ENCODE measurements at places on chromosomes 6 and 20. TPM values are rescaled to one million over a fixed set of nuclear protein-coding genes. Genes with fewer than 3 reads are reported as not detected.

Gene RWDD2A
- 7.6 TPM for total RNA-seq

DNA sequence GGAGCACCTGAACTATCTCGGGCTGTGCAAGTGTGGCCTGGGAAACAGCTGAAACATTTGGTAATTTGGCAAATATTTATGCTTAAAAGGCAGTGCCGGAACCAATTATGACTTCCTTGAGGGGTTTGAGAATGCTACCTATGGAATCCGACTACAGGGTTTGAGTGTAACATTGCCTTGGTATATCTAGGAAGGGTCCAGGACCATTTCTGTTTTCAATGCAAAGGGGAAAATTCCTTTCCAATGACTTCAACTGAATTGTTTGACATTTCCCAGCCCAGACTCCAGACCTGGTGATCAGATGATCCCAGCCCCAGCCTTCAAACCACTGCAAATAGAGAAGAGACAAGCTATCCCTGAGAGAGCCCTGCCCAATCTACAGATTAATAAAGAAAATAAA, 4.6 kb upstream of the PPP1R3G start:
- H3K36me3 ChIP-seq: peaks cover 5% of the 10 kb centered on the region
- H3K27me3 ChIP-seq: peaks cover 11% of the 10 kb centered on the region
- H3K27ac ChIP-seq: no peak overlapping the region
- H3K4me3 ChIP-seq: no peak overlapping the region
- no peak for DNase-seq

Gene GABRR1
- total RNA-seq: not detected

Gene SMPDL3A
- total RNA-seq: 10.0 TPM

GRCh38 chr6:5869261-5869660, 137.5 kb downstream of the NRN1 start:
- no peak for DNase-seq
- H3K4me3 ChIP-seq: no peak overlapping the region
- H3K27ac ChIP-seq: no peak overlapping the region
- peaks cover 10% of the 10 kb centered on the region for H3K4me1 ChIP-seq
- H3K36me3 ChIP-seq: peaks cover 15% of the 10 kb centered on the region

GRCh38 chr20:50526403-50526989, 16.3 kb downstream of the PTPN1 start:
- no peak overlapping the region for H3K27ac ChIP-seq
- no peaks in the 10 kb centered on the region for H3K36me3 ChIP-seq
- DNase-seq: no peak
- peaks cover 9% of the 10 kb centered on the region for H3K4me1 ChIP-seq

All from glutamatergic neuron (in vitro differentiated cells).